ENCODE measurements at places on chromosomes 7 and 10. TPM values are rescaled to one million over a fixed set of nuclear protein-coding genes. Genes with fewer than 3 reads are reported as not detected.

The KLF14 gene
- total RNA-seq: under 0.01 TPM

The NRCAM gene
- 0.62 TPM for total RNA-seq

The FXYD4 gene
- not detected for total RNA-seq

The PRLHR gene
- not detected for total RNA-seq

The COBL gene
- under 0.01 TPM for total RNA-seq

The VIPR2 gene
- not detected for total RNA-seq

The OR2A5 gene
- total RNA-seq: not detected

The EPHB6 gene
- total RNA-seq: 5.0 TPM

The FOXI2 gene
- total RNA-seq: not detected

The TMEM196 gene
- total RNA-seq: not detected

The TRIM74 gene
- not detected for total RNA-seq

The C10orf67 gene
- 0.11 TPM for total RNA-seq

The GHRHR gene
- not detected for total RNA-seq

The ST8SIA6 gene
- total RNA-seq: not detected

The RP9 gene
- total RNA-seq: 12.7 TPM

The ADAM22 gene
- 0.75 TPM for total RNA-seq

The SAP25 gene
- not detected for total RNA-seq

The NKX1-2 gene
- total RNA-seq: not detected

The SH2D4B gene
- total RNA-seq: not detected

The NPY4R gene
- total RNA-seq: not detected
